ENCODE measurements at places on chromosomes 6 and 20. TPM values are rescaled to one million over a fixed set of nuclear protein-coding genes. Genes with fewer than 3 reads are reported as not detected.

APOBEC2 gene
- total RNA-seq, result not detected

OR2H1 gene
- total RNA-seq, result not detected

OTOR gene
- total RNA-seq, result not detected

GHRH gene
- total RNA-seq, result not detected

KHDC1 gene
- 4.1 TPM for total RNA-seq

SLX4IP gene
- total RNA-seq, result 2.7 TPM

MAS1 gene
- not detected for total RNA-seq

CFB gene
- 11.4 TPM for total RNA-seq

SIRPB2 gene
- not detected for total RNA-seq

CST4 gene
- not detected for total RNA-seq

TP53TG5 gene
- not detected for total RNA-seq

FHL5 gene
- 0.17 TPM for total RNA-seq

FGD2 gene
- total RNA-seq, result not detected

LY6G6C gene
- not detected for total RNA-seq

POU5F1 gene
- total RNA-seq, result not detected

RBPJL gene
- total RNA-seq, result not detected

ECT2L gene
- not detected for total RNA-seq

Measured in pericardium fibroblast (primary cell).